Testis (tissue), 5 donors: ENCODE measurements at places on chromosomes 13 and 19.

- DNase-seq, result no peak
Observed at GRCh38 chr19:56124578-56124977, 3.5 kb upstream of the ZNF787 start.

GRCh38 chr13:80550971-80551441 lies 210.1 kb upstream of the SPRY2 start:
- DNase-seq, result no peak

DNA sequence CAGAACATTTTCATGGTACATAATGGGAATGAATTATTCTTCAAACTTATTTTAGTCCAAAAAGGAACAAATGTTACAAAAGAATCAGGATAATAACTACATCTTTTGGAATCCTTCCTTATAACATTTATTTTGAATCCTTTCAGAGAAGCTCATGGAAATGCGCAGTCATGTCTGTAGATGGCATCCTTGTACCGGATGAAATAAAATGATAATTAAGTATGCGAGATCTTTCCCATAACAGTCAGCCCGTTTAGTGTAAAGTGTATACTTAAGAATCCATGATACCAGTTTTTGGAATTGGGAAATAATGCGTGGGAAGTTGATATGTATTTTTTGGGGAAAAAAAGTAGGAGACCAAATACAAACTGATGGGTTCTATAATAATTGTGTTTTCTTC lies 418.8 kb downstream of the GPC5 start:
- no peak for DNase-seq

DNA sequence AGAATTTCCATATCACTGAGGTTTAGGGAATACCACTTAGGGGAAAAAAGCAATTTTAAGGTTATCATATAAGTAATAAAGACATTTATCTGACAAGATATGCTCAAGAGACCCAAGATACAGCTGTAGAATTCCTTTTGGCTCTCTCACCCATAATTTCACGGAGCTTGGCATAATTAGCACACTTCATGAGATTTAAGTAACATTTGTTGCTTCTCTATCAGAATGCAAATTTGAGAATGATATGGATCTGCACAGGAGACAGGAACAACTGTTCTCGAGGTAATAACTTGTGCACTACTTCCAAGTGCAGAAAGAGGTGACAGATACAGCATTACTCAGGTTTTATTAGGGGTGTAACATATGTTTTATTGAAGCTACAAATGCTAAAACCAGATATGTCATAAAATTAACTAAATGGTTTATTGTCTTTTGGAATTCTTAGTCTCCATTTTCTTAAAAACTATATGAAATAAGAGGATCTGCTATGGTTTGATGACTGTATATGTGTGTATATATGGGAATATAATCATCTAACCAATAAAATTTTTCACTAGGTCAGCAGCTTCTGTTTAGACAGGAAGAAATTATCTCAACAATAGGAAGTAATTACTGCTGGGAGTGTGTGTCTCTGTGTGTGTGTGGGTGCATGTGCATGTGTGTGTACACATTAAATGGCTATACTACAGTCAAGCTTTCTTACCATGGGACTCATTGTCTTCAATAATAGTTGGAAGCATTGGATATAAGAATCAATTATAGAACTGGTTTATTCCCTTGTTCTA lies 401.3 kb downstream of the PCDH17 start:
- no peak for DNase-seq

DNA sequence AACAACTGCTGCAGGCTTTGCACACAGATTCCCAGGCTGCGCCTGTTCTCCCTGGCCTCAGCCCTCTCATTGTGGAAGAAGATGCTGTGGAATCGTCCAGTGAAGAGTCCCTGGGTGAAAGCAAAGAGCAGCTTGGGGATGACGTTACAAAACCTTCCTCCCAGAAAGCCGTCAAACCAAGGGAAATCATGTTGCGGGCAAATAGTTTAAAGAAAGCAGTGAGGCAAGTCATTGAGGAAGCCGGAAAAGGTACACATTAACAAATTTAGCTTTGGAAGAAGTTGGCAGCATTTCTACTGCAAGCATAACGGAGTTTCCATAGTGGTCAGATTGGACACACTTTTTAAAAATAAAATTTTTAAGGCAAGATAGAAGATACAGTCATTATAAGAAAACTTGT lies 82.9 kb upstream of the AKAP11 start:
- no peak for DNase-seq

DNA sequence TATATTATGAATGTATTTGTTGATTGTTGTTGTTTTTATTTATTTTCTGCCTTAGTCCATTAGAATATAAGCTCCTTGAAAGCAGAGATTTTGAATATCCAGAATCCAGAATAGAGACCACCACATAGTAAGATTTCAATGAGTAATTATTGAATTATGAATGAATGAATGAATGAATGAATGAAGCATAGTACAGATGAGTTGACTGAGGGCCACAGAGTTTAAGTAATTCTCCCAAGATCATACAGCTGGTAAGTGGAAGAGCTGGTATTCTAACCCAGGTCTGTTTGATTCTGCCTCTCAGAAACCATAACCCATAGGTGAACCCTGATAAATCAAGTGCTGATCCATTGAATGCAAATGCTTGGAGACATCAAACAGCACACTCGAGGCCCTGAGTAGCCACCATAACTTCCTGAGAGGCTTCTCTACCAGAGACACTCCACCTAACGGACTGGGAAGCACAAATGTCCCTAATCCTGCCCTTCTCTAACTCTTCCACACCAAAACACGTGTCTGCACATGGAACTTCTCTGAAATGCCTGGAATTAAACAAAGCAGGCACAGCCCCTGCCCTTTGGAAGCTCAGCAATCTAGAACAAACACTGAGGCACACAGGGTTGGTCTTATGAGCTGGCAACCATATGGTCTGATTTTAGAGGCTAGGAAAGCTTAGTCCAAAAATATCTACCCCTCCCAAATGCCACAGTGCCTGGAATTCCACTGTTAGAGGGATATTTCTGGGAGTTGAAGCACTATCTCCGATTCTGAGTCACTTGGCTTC lies 190.1 kb downstream of the FOXO1 start:
- no peak for DNase-seq

GRCh38 chr19:50664204-50664603 lies 15.0 kb downstream of the C19orf81 start:
- DNase-seq, result no peak

DNA sequence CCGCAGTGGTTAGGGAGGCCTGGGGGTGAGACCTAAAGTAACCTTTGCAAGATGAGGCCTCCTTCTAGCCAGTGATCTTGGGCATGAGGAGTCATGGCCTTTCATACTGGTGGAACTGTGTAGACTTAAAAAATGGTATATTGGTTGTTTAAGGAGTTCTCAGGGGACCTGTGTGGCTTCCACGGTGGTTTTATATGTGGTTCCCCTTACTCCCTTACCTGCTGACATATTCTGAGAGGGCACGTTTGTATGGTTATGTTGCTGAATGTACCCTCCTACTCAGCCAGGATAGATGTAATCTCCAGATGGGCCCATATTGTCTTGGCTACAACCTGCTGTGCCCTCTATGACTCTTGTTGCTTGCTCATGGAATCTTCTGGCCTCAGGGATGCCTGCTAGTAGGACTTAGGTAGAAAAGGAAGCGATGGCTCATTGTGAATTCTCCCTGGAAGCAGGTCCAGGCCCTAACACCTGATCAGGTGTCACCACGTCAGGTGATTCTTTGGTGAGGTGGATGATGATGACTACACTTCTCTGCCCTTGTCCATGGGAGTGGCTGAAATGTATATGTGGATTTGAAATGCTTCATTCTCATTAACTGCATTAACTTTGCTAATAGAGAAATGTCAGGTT lies 1.8 kb downstream of the ZNF460 start:
- no peak for DNase-seq

- DNase-seq, result no peak
Observed at GRCh38 chr19:6253954-6254733, 25.6 kb downstream of the MLLT1 start.

DNA sequence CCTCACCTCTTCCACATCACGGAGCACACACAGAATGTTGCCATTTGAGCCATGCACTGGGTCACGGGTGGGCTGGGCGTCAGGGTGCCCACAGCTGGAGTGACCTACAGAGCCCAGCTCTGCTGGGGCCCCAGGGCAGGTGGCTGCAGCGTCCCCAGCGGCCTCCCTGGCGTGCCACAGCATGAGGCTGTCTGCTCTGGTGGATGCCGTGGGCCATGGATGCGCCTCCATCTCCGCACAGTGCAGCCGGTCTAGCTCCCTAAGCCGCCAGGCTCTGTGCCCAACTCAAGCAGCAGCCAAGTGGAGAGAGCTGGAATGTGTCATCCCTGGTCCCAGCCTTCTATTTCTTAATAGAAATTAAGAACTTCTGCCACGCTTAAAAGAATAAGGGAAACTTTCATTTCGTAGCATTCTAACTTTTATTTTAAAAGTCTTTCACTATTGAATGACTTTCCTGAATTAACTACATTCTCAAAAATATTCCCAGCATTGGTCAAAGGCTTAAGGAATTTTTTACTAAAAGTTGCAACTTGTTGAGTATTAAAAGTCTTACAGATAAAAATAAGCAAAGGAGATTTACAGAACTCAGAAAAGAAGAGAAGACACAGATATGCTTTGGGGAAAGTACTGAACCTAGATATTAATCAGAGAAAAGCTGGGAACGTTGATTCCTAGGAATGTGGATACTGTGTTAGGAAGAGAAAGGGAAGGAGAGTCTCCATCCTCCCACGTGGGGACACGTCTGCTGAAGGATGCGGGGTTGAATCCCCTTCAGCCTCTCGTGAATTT lies 59.3 kb downstream of the ATP11A start:
- no peak for DNase-seq

GRCh38 chr13:92827503-92827902 lies 399.1 kb upstream of the GPC6 start:
- no peak for DNase-seq

DNA sequence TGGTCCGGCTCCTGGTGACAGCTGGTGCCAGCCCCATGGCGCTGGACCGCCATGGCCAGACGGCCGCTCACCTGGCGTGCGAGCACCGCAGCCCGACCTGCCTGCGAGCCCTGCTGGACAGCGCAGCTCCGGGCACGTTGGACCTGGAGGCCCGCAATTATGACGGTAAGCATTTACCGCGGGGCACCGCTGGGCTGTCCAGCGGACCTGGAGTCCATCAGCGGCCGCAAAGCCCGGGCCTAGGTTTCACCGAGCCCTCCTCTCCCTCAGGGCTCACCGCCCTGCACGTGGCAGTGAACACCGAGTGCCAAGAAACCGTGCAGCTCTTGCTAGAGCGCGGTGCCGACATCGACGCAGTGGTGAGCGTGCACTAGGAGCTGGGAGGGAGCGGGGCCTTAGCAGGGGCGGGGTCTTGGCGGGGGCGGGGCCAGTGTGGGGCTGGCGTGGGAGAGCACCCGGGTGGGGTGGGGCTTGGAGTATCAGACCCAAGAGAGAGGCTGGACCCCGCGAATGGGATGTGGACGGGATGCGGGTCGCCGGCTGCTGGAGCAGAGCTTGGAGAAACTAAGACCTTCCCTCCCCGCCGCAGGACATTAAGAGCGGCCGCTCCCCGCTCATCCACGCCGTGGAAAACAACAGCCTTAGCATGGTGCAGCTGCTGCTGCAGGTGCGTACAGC lies 8.7 kb downstream of the BCL3 start:
- peak; percentile 76 for DNase-seq

GRCh38 chr19:50721441-50722137 lies 1.6 kb upstream of the CLEC11A start:
- DNase-seq, result no peak

- DNase-seq, result no peak
Observed at GRCh38 chr19:291561-292280, 518 bp upstream of the PLPP2 start.

- no peak for DNase-seq
Observed at GRCh38 chr13:18977857-18978256, 203.8 kb downstream of the TUBA3C start.

GRCh38 chr19:42198676-42199439 lies 18.6 kb downstream of the DEDD2 start:
- DNase-seq, result no peak

- no peak for DNase-seq
Observed at GRCh38 chr13:42804244-42804874, 23.0 kb downstream of the FAM216B start.

- DNase-seq, result no peak
Observed at GRCh38 chr13:46288570-46289259, 77.0 kb downstream of the LRRC63 start.

DNA sequence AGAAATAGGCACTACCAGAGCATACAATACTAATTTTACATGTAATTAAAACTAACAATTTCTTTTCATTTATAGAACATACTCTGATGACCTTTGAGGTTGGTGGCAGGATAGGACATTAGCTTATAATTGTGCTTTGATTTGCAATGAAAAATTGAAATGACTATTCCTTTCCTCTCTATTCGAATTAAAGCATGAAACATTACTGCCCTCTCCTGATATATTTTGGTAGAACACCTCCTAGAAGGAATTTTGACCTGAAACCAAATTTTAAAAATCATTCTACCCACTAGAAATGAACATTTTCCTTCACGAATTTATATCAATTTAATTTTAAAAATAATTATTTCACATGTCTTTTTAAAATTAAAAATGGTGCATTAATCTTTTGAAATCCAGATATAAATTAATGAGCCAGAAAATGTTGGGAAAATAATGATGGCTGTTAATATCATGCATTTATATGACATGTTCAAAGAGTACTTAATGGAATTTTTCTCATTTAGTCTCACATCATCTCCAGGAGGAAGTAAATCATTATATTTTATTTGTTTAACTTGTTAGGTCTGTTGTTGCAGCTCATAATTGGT lies 556.3 kb upstream of the ARGLU1 start:
- DNase-seq, result no peak

DNA sequence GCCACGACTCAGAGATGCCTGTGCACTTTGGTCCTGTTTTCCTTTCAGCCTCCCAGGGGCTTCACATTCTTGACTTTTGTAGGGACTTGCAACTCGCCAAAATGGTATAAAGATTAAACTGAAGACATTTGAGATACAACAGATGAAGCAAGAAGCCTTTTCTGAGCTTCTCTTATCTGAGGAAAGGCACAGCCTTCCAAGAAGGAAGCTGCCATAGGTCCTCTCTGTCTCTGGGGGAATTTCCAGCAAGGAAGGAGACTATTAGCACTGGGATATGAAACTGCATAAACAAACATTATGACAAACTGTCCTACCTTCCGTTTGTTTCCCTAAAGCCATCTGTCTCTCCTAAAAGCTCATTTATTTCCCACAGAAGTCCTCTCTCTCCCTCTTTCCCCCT lies 39.3 kb downstream of the TGDS start:
- no peak for DNase-seq
